Esophagus mucosa (tissue), 1 donor: ENCODE measurements at places on chromosomes 12 and 14. TPM values are rescaled to one million over a fixed set of nuclear protein-coding genes. Genes with fewer than 3 reads are reported as not detected.

Gene RIPK3
- total RNA-seq, result 10.5 TPM

Gene ACVRL1
- 4.9 TPM for total RNA-seq

Gene IL26
- not detected for total RNA-seq

Gene TMTC1
- total RNA-seq, result 5.3 TPM

Gene FITM1
- 0.60 TPM for total RNA-seq

Gene GPR68
- 11.6 TPM for total RNA-seq

Gene KRT81
- total RNA-seq, result not detected

Gene PTGES3
- 153 TPM for total RNA-seq

DNA sequence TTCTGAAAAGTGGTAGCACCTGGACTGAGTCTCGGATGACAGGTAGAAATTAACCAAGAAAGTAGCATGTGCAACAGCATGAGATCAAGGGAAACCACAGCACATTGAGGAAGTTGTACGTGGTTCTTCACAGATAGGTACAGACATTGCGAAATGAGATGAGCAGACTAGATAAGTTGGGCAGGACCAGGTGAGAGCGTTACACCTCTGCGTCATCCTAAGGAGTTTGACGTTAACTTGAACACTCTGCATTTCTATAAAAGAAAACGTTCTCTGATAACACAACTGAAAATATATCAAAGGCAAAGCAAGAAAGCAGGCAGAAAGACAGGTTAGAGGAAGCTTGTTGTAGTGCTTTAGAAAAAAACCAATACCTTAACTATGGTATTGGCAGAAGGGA, 98.5 kb upstream of the RASSF8 start:
- no peak for ATAC-seq

GRCh38 chr12:65335021-65335714, 56.7 kb downstream of the MSRB3 start:
- no peak for ATAC-seq

DNA sequence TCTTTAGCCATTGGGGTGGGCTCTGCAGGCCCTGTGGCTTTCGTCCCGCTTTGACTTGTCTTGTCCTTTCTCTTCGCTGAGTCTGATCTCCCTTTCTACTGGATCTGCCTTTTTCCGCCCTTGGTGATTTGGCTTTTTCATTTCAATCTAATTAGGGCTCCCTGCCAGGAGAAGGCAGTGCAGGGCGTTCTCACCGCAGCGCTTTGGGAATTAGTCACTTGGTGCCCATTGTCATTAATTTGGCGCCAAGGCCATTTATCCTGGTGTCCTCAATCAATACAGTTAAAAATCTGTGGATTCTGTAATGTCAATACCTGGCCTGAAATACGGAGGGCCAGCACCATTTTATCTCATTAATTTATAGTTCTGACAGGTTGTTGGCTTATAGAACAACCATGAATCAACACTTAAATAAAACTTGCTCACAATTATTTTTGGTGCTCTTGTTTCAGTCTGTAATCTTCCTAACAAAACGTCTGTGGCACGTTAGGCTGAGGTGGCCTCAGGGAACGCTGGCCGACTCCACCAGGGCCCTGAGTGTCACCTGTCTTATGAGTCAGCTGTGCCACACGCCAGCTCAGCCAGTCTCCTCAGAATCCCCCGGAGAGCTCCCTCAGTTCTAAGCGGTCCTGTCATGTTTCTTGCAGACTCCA, 115.7 kb downstream of the BEGAIN start:
- ATAC-seq, result peak; percentile 35

- ATAC-seq, result no peak
Measured at GRCh38 chr12:72390146-72390545, 118.0 kb downstream of the TRHDE start.

DNA sequence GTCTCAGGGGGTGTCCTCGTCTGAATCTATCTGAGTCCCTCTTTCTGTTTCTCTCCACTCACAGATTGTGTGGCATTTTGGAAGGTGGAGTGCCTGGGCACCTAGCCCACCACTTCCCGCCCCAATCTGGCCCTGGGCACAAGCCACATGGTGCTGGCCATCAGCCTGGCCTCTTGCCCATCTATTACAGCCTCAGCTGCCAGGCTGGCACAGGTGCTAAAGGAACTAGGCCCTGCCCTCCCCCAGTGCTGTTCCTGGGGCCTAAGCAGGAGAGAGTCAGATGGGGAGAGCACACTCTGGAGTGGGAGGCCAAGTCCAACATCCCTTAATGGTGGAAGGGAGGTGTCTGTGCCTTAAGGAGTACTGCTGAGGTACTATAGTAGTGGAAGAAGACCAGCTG, 8.3 kb upstream of the CALCOCO1 start:
- no peak for ATAC-seq

GRCh38 chr14:24327303-24327702, 7.6 kb downstream of the ADCY4 start:
- no peak for ATAC-seq

GRCh38 chr12:112515868-112516267, 97.1 kb downstream of the PTPN11 start:
- ATAC-seq, result no peak

DNA sequence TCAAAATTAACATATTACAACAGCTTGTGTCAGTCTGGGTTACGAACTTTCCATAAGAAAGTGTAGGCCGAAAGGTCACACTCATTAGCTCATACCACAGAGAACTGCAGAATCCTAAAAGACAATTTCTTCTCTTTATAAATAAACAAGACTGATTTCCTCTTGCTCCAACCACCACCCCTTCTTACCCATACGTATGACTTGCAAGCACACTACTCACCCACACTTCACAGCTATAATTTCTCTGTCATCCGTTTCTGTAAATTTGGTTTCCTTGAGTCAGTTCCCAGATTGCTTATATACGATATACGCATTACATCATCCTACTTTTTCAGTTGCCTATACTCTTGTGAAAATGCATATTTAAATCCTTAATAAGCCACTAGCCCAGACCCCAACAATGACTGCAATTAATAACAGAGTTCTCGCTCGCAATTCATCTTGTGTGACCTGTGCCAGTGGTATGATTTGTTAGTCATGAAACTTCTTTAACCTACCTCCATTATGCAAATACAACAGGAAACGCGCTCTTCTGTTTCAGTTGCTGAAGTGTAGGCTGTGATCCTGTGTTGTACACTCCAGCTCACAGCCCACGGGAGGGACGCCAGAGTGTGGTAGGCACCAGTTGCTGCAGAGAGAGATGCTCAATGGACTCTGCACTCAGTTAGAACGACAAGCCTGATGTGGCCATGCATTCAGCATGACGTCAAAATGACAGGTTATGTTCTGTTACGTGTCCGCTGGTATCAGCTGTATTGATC, 417.6 kb downstream of the PDZRN4 start:
- ATAC-seq, result no peak

DNA sequence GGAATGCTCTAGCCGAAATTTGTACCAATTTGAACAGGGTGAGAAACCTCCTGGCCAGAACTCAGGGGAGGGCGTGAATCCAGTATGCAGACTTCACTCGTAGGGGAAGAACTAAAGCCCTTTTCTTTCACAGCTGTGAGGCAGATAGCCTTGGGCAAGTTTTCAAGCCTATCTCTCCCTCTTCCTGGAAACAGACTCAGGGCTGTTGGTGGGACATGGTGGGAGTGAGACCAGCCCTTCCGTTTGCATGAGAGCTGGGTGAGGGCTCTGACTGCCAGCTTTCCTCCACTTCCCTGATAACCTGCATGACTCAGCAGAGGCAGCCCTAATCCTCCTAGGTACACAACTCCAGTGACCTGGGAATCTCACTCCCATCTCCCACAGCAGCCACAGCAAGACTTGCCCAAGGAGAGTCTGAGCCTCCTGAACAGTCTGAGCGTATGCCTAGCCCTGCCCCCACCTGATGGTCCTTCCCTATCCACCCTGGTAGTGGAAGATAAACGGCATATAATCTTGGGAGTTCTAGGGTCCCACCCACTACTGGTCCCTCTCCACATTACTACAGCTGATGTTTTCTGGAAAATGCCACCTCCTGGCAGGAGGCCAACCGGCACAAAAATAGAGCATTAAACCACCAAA, 170.1 kb upstream of the AMIGO2 start:
- peak; percentile 53 for ATAC-seq

DNA sequence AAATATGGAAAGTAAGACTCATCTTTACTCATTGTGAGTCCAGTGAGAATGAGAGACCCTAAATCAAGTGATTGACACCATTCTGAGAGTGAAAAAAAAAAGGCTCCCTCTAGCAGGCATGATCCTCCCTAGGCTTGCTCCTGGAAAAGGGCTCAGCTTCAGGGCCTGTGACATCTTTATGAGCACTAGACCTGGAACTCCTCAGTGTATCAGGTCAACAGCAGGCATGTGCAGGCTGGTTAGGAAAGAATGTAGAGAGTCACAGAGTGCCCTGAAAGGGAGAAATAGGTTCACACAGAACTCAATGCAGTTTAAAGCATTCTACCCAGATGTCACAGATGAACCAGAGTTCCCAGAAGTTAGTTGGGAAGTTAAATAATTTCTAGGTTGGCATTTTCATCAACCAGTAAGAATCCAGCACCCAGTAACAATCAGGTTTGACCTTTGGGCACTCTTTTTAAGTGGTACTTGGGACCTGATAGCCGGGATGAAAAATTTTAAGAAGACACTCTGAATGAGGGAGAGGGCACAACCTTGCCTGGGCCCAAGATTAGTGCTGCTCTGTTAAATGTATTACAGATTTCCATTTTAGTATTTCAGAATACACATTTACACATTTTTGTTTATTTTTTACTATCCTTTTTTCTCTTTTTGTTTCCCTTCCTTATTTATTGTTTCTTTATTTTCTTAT, 828.8 kb downstream of the C12orf50 start:
- ATAC-seq, result no peak

DNA sequence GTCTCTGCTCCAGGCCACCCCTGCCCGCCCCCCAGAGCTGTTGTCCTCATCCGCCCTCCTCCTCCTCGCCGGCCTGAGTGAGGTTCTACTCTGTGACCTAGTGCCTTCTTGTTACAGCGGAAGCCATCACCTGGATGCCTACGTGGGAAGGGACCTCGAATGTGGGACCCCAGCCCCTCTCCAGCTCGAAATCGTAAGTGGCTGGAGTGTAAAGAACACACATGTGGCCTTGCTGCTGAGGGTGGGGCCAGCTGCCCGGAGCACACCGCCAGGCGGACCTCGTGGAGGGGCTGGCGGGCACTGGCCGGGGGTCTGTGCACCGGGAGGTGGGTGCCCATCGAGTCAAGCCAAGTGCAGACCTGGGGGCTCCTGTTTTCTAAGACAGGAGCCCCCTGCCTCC, 19.4 kb downstream of the MEG3 start:
- no peak for ATAC-seq

DNA sequence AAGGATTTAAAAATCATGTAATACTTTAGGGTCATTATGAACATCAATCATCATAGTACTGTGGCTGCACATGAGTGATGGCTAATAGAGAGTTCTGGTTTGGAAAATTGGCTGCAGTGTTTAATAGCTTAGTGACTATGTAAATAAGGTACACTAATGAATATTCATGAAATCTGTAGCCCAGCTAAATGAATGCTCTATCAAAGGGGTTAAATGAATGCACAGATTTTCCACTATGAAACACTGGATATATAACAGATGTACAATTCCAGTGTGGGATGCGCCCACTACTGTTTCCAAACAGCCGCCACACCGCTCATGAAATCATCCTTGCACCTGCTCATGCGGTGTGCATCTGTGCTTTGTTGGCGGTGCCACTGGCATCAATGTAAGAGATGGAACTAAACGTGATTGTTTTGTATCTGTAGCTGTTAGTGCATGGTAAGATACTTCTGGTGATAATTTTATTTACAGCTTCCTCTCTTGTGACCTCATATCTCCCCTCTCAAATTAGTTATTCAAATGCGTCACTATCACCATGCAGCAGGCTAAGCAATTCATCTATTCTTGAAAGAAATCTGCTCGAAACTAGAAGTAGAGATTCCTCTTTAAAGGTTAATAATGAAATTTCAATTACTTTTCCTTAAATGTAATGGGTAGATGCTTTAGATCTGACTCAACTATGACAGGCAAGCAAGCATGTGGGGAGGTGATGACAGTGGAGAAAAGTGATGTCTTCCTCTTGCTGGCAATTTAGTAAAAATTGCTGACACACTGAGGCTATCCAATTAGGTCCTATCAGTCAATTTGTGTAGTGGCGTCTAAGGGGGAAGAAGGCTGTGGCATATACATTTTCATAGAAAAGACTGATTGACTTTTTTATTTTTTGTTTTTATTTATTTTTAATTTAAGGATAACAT, 433.6 kb downstream of the AEBP2 start:
- no peak for ATAC-seq

GRCh38 chr12:93825501-93825888, 148.3 kb downstream of the CRADD start:
- ATAC-seq, result no peak

GRCh38 chr12:128513331-128513730, 246.4 kb downstream of the TMEM132C start:
- no peak for ATAC-seq

GRCh38 chr14:61486930-61487495, 165.6 kb downstream of the PRKCH start:
- no peak for ATAC-seq

- peak; percentile 49 for ATAC-seq
Measured at GRCh38 chr12:107277855-107278254, 184.5 kb upstream of the CRY1 start.
